ENCODE measurements at places on chromosomes 1 and 21.

GRCh38 chr1:1948783-1949182 is 29.7 kb upstream of the TMEM52 start:
- DNase-seq: no peak

- DNase-seq: no peak
These were observed 21.6 kb upstream of the MAGOH start for GRCh38 chr1:53259932-53260331.

GRCh38 chr1:193944454-193944853 is 758.0 kb upstream of the B3GALT2 start:
- no peak for DNase-seq

DNA sequence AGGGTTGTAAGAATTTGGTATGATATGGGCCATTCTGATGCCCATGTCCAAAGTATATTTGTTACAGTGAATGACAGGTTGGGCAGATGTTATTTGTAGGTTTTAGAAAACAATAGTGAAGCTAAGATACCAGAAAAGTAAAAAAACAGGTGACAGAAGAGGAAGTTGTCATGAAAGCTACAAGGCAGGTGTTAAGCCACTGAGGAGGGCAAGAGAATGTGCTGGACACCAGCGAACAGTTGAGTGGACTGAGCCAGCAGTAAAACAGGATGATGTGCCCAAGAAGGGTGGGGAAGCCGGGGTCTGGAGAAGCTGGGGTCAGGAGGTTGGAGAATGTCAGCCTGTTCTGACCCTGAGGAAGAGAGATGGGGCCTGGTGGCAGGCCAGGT is 83.3 kb downstream of the DTL start:
- DNase-seq: no peak

DNA sequence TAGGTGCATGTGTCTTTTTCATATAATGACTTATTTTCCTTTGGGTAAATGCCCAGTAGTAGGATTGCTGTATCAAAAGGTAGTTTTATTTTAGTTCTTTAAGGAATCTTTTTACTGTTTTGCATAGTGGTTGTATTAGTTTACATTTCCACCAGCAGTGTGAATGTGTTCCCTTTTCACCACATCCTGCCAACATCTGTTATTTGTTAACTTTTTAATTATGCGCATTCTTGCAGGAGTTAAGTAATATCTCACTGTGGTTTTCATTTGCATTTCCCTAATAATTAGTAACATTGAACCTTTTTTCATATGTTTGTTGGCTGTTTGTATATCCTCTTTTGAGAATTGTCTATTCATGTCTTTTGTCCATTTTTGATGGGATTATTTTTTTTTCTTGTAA is 1761.9 kb downstream of the PLA2G4A start:
- no peak for DNase-seq

DNA sequence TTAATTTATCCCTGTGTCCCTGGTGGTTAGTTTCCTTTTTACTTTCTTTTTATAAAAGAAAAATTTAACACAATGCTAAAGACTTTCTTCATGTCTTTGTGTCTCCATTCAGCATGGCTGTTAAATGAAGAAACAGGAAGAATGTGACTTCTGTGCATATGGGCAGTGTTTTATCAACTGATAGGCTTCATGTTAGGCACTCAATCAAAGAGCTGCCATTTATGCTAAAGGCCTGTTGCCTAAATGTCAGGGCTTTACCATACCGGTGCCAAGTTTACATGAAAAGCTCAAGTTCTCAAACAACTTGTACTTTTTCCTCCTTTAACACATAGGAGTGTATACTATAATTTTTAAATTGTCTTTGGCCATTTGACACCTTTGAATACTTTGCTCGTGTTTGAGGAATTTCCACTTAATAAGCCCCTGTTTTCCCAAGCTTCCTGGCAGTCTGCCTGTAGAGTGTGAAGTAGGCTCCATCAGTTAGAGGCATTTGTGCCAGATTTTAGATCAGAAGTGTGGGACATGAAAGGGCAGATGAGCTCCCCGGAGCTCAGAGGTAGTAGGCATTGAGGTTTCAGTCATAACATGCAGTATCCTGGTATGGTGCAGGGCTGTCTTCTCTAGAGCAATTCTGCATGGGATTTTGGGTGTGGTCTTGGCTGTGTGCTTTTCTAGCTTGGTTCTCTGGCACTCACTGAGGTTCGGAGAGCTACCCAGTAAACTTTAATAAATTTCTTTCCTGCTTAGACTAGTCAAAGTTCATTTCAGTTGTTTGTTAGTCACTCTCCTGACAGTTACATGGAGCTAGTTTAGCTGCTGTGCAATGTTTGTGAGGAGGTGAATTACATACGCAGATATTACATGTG is 119.0 kb downstream of the LEPR start:
- no peak for DNase-seq

DNA sequence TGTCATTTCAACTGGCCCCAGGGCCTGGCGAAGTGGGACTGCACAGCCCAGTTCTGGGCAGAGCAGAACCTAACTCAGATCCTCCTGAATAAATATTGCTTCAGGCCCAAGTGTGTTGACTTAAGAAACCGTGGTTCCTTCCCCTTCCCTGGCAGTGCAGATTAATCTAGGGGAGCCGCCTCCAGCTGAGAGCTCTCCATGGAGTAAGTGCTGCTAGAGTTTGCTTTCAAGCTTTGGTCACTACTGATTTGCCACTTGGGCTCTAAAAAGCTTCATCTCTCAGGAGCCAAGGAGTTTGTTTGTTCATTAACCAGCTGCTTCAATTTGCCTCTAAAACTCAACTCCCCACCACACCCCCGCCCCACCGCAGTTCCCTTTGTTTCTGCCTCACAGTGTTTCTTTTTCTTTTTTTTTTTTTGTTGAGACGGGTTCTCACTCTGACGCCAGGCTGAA is 112.1 kb downstream of the DTL start:
- no peak for DNase-seq

GRCh38 chr1:101420406-101420805 is 183.6 kb downstream of the S1PR1 start:
- no peak for DNase-seq

DNA sequence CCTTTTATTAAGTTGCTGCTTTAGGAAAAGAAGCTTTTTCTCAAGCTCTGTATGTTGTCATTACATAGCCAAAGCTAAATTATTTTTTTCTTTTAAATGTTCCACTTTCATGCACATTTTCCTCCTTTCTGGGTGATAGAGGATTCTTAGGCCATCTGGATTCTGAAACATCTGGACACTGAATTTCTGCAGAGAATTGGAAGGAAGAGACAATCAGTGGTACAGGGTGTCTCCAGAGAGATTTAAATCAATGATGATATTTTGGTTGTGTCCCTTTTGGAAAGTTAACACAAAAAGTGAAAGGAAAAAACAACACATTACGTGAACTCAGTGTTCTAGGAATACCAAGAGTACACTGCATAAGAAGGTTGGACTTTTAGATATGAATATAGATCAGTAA is 211.4 kb upstream of the PKN2 start:
- no peak for DNase-seq

- DNase-seq: no peak
These were observed 24.8 kb downstream of the CSF1 start for GRCh38 chr1:109935451-109935900.

- DNase-seq: no peak
These were observed 54.1 kb upstream of the GPR37L1 start for GRCh38 chr1:202068596-202068995.

- no peak for DNase-seq
These were observed 29.8 kb upstream of the RNF186 start for GRCh38 chr1:19844731-19845495.

DNA sequence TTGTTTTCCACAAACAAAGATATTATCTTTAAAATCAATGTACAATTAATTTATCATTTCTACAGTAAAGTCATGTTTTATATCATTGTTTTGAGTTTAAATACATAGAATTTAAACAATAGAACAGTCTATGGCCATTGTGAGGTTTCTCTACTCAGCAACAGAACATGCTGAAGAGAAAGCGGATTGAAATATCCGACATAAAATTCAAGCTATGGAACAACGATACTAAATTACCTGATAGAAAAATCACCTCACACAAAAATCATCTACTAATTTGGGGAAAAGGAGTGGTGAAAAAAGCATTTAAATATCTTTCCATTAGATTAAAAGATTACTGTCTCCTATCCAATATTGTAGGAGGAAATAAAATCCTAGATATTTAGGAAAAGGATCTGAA is 12.6 kb downstream of the CDKN2C start:
- no peak for DNase-seq

DNA sequence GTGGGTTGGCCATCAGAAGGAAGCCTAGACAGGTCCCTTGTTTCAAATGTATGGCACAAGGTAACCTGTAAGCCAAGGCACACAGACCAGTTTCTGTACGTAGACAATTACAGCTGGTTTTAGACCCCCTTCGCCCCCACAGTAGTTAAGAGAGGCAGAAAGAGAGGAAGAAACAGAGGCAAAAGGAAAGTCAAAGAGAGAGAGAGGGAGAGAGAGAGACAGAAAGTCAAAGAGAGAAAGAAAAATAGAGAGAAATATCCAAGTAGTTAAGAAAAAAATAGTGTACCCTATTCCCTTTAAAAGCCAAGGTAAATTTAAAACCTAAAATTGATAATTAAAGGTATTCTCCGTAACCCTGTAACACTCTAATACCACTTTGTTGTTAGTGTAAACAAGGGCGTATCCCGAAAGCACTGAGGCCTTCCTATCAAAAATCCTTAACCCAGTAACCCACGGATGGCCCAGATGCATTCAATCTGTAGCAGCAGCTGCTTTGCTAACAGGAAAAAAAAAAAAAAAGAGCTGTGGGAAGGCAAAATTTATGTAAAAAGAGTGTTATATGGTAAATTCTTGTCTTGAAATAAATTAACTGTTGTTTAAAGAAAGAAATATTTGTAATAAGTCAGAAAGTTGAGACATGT is 49.4 kb downstream of the ADCY10 start:
- DNase-seq: no peak

- no peak for DNase-seq
These were observed 54.2 kb downstream of the SYT2 start for GRCh38 chr1:202656057-202656456.

- no peak for DNase-seq
These were observed 4.8 kb upstream of the COL6A1 start for GRCh38 chr21:45976701-45977311.

DNA sequence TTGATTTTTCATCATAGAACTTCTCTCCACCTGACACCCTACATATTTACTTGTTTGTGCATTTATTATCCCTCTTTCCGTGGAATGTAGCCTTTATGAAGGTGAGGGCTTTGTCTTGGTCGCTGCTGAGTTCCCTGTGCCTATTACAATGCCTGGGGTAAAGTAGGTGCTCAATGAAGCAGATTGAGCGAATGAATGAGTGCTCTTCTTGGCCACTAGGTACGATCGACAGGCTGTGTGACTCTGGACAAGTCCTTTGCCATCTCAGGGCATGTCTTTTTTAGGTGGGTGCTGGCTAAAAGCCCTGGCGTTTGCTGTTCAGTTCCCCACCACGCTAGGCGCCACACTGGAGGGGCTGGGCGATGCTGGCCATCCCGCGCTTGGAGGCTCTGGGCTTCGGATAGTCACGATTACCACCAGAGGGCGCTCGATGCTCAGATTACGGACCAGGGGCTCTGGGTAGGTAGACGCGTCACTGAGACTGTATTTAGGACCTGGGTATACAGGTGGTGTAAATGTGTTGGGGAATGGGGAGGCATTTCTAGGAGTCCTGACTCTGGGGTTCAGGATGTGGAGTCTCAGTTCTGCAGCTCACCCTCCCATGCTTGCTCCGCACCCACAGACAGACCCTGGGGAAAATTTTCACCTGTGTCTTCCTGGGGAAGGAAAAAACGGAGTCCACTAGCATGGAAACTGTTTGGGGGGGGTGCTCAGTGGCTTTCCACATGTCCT is 71.0 kb upstream of the CSF3R start:
- DNase-seq: peak; percentile 34

DNA sequence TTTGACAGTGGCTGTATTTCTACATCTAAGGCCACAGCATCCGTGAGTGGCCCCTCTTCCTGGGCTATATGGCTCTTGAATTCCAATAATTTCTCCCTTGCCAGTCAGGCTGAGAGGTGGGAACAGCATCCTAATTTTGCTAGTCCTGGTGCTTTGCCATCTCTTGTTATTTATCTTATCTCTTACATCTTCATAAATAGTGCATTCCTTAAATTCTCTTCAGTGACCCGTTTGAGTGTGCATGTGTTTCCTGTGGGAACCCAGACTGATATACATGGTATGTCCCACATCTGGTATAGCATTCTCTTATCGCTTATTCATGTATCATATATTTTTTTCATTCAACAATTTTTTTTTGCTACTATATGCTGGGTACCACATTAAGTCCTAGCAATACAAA is 9.9 kb downstream of the S100A11 start:
- DNase-seq: no peak

- DNase-seq: no peak
These were observed 14.7 kb upstream of the TSPAN1 start for GRCh38 chr1:46160212-46160611.

DNA sequence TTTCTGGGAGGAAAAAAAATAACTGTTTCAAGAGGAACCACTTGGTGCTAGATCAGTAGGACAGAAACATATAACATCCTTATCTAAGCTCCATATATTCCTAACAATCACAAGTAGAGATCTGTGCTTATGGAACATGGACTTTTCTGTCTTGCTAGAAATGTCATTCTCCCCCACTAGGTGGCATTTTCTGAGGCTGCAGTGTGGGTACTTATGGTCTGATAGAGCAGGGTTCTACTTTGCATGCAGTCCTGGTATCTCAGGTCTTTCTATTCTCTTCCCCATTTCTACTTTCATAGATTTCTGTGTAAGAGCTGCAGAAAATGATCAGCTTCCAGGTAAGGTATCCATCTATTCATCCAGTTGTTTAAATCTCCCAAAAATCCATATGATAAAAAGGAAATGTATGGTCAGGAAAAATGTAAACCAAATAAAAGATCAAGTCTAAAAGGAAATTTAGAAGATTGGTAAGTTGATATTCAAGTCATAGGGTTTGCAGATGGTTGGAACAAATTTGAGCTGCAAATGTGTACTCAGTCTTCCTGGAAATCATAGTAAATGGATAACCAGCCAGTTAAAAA is 1.5 kb downstream of the ZNF684 start:
- DNase-seq: no peak

DNA sequence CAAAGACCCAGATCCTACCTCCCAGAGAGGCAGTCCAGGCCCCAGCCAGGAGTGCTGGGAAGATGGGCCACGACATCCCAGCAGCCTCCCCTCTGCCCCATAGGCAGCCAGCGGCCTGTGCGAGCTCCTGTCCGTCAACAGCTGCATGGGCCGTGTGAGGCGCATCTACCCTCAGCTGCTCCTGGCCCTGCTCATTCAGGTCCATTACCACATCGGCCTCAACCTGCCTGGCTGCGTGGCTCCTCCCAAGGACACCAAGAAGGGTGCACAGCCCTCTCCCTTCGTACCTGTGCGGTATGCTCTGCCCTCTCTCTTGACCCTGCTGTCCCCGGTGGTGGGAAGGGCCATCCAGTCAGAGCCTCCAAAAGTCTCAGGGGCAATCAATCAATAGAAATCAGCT is 29.5 kb upstream of the TTC4 start:
- no peak for DNase-seq

- no peak for DNase-seq
These were observed 47.6 kb downstream of the IER5 start for GRCh38 chr1:181135815-181136737.

DNA sequence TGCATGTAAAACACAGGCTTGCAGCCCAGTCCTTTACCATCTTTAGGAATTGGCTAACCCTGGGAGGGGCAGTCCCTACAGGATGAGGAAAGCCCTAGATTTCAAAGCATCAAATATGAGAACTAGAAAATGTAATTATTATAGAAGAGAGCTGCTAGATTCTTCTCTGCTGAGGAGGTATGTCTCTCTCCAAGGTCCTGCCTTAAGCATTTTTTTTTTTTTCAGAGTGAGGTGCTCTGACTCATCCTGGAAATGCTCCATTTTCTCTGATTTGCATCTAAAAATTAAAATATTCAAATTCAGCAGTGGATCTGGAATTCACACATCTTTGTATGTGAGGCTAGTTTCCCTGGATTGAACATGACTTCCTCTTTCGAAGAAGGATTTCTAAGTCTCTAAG is 149.8 kb downstream of the ZNF648 start:
- DNase-seq: no peak
